ENCODE measurements at places on chromosomes 3 and 15.

- DNase-seq = no peak
Observed at GRCh38 chr3:123840961-123841360, 43.2 kb downstream of the MYLK start.

DNA sequence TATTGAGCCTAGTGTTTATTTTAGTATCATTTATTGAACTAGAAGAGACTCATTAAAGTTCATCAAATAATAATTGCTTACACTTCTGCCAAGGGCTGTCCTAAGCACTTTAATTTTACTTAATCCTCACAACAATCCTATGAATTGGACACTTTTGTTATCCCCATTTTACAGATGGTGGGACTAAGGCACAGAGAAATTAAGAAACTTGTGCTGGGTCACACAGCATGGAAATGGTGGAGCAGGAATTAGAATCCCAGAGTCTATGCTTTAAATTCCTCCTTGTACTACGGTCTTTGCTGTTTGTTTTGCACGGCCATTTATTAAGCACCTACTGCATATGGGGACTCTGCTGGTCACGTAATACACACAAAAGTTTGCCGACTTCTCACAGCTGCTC lies 7.9 kb downstream of the ATP2B2 start:
- no peak for DNase-seq

GRCh38 chr3:185766329-185767001 lies 58.4 kb downstream of the IGF2BP2 start:
- DNase-seq = no peak

GRCh38 chr15:67037694-67038093 lies 27.7 kb upstream of the SMAD3 start:
- DNase-seq = no peak

DNA sequence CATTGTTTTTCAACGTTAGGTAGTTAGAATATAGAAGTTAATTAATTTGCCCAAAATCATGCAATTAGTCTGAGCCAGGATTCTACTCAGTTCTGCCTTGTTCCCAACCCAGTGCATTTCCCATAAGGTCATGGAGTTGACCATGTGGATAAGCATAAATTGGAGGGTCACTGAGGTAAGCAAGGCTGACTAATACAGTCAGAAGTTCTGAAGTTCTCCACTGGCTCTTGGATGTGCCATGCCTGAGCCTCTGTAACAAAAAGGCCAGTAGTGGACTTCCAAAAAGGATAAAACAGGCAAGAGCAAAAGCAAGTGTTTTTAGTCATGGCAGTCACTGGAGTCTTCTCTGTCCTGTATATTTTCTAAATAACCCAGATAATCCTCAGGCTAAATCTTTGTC lies 124.4 kb upstream of the PHLDB2 start:
- DNase-seq = no peak

DNA sequence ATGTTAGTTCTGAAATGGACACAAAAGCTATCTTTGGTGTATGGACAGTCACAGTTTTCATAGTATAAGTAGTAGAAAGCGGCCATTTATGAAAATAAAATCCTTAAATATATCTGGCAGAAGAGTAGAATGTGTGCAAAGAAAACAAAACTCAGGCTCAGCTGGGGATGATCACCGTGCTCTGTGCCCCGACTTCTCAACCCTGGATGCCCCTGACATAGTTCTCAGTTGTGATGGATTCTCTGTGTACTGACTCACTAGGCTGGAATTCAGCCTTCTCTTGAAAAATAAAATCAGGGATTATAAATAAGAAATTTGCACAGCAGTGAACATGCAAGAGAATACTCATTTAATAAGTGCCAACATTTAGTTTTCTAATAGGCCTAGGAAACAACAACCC lies 925.1 kb upstream of the NR2F2 start:
- no peak for DNase-seq

- no peak for DNase-seq
Observed at GRCh38 chr3:126907557-126907956, 75.4 kb upstream of the PLXNA1 start.

DNA sequence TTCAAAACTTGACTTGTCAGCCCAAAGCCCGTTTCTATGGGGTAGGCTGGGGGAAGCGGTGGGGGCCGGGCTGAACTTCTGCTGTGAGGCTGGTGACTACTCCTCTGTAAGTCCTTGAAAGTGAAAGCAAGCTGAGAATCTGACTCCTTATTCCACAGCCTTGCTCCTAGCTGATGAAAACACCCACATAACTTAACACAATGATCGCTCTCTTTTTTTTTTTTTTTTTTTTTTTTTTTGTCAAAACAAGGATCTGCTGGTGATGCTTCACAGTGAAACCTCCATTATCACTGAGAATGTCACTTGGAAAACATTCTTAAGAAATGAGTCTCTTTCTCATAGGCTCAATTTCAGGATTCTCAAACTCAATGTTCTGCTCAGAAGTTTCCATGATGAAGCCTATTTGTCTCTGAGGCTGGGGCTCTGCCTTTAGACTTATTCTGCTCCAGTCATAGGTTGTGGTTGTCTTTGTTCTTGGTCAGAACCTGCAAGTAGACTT lies 31.4 kb upstream of the TKT start:
- DNase-seq = no peak

GRCh38 chr15:100307241-100308212 lies 34.2 kb downstream of the ADAMTS17 start:
- peak; percentile 65 for DNase-seq

- DNase-seq = no peak
Observed at GRCh38 chr15:53976844-53977392, 1.3 kb upstream of the UNC13C start.

DNA sequence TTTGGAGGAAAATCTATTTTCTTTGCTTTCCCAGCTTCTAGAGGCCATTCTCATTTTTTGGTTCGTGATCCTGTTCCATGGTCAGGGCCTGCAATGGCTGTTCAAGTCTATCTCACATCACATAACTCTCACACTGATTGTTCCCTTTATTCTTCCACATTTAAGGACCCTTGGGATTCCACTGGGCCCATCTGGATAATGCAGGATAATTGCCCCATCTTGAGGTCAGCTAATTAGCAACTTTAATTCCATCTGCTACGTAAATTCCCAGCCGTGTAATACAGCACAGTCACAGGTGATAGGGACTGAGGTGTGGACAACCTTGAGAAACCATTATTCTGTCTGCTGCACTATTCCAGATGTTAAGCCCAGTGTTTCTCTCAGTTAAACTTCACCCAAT lies 311.6 kb upstream of the CNTN4 start:
- DNase-seq = no peak

DNA sequence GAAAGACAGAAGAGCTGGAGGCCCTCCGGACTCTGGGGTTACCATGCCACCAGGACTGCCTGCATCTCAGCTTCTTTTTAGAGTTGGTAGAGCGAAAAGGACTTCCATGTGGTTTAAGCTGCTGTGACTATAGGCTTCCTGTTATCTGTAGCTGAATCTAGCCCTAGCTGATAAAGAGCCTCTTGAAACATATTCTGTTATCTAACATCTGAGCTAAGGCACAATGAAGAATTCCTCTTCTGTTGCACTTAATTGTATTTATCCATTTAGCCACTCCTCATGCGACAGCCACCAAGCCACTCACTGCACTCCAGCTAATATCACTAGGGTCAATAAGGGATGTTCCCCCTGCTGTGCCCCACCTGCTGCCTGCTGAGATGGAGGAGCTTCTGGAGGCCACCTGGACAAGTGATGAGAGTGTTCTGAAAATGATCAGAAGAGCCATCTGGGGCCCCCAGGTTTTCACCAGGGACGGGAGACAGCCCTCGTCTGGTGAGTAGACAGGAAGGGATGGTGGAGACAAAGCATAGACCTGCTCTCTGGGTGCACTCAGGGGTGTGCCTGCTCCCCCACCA lies 94.6 kb upstream of the PLXNA1 start:
- DNase-seq = no peak
